BE2C (cell line): ENCODE measurements at places on chromosomes 13 and 19.

DNA sequence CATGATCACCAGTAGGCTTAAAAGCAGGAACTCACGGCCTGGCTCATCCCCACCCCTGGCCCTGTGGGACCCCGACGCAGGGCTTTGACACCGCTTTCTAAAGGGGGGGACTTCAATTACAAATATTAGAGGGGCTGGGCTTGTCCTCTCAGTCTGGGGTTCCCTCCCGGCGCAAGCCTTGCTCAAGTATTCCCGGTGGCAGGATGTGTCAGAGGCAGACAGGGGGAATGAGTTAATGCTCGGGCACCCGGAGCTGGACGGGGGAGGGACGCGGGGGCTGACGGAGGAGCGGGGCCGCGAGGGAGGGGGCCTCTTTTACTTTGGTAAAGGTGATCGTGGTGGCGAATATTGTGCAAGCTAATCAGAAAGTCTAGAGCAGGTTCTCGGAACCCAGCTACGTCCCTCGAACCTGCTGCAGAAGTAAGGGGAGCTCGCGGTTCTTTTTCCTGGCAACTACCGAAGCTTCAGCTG is 1.1 kb downstream of the FGF14 start:
- peak; percentile 58 for DNase-seq

DNA sequence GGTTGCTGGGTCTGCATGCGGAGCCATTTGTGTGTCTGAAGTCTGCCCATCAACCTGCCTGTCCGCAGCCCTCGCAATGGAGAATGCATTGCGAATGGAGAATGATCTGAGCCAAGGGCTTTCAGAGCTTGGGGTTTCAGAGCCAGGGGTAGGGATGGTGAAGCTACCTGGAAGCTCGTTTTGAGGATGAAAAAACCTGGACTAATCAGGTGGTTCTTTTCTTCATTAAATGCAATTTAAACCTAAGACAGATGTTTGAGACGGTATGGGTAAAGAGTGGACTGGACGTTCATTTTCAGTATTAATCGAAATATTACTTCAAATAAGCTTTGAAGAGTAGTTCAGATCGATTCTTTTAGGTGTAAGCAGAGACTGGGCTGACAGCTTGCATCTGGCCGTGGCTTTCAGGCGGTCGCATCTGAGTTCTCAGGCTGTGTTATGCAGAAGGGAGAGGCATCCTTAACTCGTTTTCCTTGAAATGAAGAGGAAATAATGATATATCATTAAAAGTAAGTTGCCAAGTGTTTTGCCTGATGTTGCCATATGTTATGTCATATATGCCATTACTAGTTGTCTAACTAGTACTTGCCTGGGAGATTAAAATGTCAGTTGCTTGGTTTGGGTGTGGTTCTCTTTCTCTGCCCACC is 801 bp downstream of the MCF2L start:
- no peak for DNase-seq

DNA sequence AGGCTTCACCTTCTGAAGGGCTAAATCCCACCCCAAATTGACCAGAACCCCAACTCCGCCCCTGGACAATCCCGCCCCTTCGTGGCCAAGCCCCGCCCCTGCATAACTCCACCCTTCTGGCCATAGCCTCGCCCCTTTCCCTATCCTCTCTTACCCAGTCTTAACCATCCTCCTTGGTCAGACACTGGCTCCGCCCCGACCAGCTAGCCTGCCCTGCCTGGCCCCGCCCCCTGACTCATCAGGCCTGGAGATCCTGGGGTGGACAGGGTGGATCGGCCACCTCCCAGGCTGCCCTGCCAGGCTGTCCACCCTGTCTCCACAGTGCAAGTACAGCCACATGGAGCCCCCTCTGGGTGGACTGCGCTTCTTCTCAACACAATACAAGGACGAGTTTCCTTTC is 8.0 kb upstream of the ZNF358 start:
- peak; percentile 96 for DNase-seq

DNA sequence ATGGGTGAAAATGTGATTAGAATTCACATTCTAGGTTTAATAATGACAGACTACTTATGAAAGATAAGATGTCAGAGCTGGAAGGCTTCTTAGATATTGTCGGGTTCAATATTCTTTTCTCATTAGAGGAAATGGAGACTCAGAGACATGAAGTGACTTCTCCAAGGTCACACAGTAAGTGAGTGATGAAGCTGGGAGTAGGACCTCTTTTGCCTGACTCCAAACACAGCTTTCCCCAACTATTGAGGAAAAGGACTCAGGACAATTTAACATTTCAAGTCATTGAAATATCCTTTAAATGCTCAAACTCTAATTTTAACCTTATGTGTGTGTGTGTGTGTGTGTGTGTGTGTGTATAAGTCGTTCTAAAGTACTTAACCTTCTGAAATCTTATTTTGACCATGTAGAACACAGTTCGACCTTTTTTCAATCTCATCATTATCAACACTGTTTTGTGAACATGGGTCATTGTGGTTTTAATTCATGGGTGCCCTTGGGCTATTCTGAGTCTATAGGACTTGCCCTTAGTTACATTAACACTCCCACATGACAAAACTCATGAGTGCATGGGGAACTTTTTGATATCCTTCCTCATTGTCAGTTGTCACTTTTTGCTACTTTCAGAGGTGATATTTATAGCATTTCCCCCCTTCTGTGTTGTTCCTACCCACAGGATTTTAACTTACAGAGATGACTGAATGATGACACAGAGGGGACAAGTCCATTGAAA is 53.0 kb downstream of the LRCH1 start:
- DNase-seq = no peak

- no peak for DNase-seq
Measured at GRCh38 chr13:77930430-77930829, 11.8 kb upstream of the EDNRB start.

DNA sequence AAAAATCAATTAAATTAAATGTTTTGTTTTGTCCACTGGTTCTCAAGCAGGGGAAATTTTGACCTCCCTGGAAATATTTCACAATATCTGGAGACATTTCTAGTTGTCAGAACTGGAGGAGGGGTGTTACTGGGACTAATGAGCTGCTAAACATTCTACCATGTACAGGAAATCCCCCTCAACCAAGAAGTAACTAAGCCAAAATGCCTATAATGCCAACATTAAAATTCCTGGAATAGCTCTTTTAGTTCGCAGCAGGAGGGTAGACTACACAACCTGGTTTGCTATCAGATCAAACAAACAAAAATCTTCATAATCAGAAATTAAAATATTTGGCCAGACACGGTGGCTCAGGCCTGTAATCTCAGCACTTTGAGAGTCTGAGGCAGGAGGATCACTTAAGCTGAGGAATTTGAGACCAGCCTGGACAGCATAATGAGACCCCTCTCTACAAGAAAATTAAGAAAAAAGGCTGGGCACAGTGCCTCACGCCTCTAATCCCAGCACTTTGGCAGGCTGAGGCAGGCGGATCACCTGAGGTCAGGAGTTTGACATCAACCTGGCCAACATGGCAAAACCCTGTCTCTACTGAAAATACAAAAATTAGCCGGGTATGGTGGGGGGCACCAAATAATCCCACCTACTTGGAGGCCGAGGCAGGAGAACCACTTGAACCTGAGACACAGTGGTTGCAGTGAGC is 13.7 kb upstream of the SMARCA4 start:
- DNase-seq = no peak

DNA sequence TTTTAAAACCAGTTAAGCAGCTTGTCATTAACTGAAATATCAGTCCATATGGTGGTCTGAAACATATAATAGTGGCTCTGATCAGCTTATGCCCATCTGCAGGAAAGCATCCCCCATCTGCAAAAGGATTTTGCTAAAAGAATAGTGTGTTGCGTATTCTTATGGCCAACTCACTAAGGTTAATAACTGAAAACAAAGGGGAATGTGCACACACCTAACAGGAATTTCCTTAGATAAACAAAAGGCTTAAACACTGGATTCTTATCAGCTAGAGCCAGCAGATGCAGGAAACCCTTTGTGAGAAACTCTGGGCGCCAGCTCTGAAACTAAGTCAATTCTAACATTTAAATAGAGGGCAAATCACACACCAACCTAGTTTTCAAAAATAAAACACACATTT is 22.1 kb downstream of the VPS36 start:
- no peak for DNase-seq

- peak; percentile 86 for DNase-seq
Measured at GRCh38 chr19:49151267-49152118, 3.7 kb downstream of the HRC start.

DNA sequence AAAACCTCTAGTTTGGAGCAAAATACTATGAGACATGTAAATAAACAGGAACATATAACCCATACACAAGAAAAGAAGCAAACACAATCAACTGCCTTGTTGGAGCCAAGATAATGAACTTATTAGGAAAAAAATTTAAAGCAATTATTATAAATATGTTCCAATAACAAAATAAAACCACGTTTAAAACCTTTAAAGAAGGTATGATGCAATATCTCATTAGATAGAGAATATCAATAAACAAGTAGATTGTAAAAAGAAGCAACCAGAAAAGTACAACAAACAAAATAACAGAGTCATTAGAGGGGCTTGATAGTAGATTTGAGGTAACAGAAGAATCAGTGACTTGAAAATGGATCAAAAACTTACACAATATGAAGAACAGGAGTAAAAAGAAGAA is 327.0 kb upstream of the PCDH9 start:
- DNase-seq = no peak

- DNase-seq = no peak
Measured at GRCh38 chr19:46725036-46725820, 8.3 kb upstream of the PRKD2 start.

GRCh38 chr13:45863709-45864590 is 12.4 kb upstream of the SIAH3 start:
- DNase-seq = no peak

GRCh38 chr19:10643172-10643967 is 10.8 kb upstream of the ILF3 start:
- no peak for DNase-seq

DNA sequence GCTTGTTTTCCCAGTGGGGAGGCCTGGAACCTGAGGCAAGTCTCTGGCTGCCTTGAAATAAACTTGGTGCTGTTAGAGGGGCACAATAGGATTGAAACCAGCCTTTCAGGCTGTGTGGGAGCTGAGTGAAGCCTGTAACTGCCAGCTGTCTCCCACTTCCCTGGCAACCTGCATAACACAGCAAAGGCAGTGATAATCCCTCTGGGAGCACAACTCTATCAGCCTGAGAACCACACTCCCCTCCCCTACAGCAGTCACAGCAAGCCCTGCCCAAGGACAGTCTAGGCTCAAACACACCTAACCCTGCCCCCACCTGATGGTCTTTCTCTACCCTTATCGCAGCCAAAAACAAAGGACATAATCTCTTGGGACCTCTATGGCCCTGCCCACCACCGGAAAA is 683.8 kb upstream of the ATXN8OS start:
- DNase-seq = peak; percentile 21

DNA sequence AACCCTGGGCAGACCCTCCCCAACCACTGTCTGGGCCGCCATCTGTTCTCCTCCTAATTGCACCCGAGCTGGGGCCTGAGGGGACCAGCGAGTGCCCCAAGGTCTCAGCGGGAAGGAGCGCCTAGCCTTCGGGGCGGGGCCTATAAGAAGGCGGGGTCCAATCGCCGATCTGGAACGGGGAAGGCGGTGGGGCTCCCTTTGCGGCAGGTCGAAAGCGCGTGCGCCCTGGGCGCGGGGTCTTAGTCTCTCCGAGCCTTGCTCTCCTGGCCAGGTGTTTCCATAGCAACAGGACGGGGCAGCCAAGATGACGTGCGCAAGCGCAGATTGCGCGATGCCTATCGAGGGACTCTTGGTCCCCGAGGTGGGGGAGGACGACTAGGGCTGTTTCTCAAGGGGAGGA is 2.8 kb downstream of the MAST1 start:
- peak; percentile 93 for DNase-seq

DNA sequence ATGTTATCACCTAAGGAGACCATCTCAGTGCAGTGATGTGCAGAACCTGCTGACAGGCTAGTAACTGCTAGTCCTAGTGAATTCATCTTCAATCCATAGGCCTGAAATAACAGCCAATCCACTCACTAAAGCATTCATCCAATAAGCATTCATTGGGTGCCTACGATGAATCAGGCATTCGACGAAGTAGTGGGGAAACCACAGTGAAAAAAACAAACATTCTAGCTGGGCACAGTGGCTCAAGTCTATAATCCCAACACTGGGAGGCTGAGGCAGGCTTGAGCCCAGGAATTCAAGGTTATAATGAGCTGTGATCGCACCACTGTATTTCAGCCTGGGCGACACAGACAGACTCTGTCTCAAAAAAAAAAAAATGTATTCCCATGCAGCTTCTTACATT is 135.6 kb downstream of the RNF17 start:
- no peak for DNase-seq

DNA sequence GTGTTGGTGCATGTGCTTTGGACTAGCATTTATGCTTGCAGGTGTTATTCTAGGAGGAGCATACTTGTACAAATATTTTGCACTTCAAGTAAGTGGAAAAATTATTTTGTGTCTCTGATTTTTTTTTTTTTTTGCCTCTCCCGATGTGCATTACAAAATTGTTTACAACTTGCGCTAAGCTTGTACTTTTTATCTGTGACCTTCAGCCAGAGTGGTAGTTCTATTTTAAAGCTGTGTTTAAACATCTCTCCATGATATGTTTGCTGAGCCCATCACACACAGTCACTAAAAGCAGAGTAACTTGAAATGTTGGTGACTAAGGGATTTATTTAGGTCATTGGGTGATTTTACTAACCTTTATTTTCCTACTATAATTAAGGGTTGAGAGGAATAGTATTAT is 20.8 kb downstream of the ITM2B start:
- DNase-seq = no peak

- DNase-seq = no peak
Measured at GRCh38 chr13:70023516-70023915, 84.1 kb upstream of the ATXN8OS start.

DNA sequence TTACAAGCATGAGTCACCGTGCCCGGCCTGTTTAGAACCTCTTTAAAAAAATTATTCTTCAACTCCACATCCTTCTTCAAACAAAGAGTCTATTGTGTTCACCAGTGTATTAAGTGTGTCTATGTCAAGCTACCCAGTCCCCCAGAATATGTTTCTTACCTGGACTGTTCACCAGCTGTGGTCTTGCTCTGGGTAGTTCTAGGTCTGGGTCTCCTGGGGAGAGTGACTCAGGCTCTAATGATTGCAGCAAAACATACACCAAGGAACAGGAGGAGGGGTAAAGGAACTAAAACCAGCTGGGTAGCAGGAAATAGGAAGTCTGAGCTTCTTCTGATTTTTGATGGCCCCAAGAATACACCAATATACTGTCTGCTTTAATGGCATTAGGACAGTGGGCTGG is at the start of gene FPR1:
FPR1 (minus strand) TSS at position 224 of the 400 bp plus-strand sequence. CDS start 4,884 bp downstream, outside the sequence.
- no peak for DNase-seq

- no peak for DNase-seq
Measured at GRCh38 chr13:37357548-37357947, 241.0 kb downstream of the POSTN start.

- no peak for DNase-seq
Measured at GRCh38 chr13:64917566-64917965, 2312.6 kb downstream of the PCDH9 start.

DNA sequence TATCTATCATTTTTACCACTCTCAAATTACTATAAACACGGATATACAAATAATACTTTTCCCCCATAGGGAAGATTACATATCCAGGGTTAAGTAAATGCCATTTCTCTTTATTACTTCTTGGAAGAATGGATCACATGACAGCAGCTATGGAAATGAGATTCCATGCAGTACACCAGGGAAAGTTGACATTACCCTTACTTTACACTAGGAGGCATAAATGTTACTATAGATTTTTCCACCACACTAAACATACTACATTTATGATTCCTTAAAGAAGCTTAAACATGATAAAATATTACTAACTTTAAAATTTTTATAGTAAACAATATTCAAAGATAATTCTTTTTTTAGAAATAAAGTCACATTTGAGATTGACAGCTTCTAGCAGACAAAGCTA is 611.4 kb downstream of the PCDH9 start:
- DNase-seq = no peak

GRCh38 chr19:55173714-55174409 is 6.2 kb downstream of the SYT5 start:
- peak; percentile 88 for DNase-seq
